ENCODE measurements at places on chromosomes 11 and 22.

DNA sequence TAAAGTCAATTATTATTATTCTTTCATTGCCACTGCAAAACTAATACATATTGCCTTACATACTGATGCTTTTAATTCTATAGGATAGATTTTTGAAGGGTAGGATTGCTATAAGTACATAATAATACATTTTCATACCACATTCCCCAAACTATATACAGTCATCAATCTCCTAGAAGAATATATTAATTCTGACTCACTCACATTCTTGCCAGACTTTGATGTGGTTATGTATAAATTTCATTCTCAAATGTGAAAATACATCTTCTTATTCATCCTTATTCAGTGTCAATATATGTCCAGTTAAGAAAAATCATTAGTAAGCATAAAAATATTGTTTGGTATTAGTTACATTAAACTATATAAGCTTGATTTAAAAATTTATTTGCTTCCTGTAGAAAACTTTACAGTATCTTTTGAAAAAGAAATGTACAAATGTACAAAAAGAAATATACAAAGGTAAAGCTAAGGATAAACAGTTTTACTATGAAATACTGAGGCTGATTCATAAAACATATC is 458.8 kb upstream of the CNTN5 start:
- no peak for DNase-seq

DNA sequence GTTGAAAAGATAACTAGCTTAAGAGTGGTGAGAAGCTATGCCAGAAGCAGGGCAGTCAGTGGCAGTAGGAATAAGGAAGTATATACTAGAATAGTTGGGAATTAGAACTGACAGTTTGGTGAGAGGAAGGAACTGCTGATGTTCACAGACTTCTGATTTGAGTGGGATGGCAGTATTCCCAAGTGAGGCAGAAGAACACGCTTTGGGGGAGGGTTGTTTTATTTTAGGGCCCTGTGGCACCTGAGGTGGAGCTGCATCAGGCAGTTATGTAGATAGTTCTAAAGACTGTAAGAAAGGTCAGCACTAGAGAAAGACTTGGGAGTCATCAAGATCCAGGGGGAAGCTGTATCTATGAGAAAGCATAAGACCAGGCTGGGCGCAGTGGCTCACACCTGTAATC is 66.3 kb upstream of the TNRC6B start:
- no peak for DNase-seq

- DNase-seq: peak; percentile 81
These were observed 89.0 kb downstream of the MUC15 start for GRCh38 chr11:26483108-26483507.

GRCh38 chr11:67662835-67663531 is 11.4 kb downstream of the ALDH3B2 start:
- no peak for DNase-seq

DNA sequence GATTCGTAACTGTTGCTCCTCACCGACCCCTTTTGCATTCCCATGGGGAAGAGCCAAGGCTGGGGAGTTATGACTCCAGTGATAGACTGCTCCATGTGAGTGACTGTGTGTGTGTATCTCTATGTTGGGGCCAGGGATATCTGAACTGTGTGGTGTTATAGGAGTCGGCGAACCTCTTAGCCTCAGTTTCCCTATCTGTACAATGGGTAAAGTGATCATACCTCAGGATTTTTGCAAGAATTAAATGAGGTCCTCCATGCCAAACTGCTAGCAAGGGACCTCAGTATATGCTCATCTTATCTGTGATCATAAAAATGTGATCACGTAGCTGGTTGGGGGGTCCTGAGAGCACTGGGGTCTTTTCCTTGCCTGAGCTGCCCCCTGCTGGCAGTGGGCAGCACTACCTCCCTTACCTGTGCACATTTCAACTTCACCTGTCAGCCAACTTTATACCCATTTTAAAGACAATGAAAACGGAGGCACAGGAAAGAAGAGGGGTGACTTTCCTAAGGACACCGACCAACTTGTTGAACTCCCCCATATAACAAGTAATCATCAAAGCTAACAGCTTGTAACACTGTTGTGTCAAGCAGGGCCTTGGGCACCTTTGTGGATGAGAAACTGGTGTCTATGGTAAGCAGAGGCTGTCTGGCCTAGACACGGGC is 1.4 kb upstream of the DPP3 start:
- DNase-seq: no peak

- no peak for DNase-seq
These were observed at the start of gene OR51B4 for GRCh38 chr11:5301846-5302245. TSS of gene OR51B4 (minus strand) at chr11:5301946. CDS start at chr11:5301946, 0 bp downstream.

- peak; percentile 57 for DNase-seq
These were observed 64.7 kb downstream of the MTNR1B start for GRCh38 chr11:93034031-93034722.

DNA sequence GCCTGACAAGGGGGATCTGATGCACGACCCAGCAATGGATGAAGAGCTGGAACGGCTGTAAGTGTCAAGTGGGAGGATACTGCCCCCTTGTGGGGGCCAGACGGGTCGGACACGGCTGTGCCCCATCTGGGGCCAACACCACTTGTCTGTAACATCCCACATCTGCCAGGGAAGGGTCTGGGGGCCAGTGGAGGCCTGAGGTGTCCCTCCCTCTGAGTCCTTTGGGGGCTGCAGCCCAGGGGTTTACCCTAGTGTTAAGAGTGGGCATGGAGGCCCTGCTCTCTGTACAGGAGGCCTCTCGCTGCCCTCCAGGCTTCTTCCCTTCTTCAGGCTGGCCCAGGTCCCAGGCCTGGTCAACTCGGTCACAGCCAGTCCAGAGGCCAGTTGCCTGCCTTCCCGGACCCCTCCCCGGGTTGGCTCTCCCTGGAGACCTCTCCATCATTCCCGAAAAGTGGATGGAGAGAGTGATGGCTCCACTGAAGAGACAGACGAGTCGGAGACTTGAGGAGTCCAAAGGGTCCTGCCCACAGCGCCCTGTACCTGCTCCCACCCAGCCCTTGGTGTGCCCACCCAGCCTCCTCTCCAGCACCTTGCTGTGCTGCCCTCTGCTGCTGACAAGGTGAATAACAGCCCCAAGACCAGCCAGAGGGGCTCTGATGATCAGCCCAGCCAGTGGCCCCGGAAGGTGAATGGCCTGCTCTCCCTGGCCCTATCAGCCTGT is 15.4 kb downstream of the ARFGAP2 start:
- DNase-seq: peak; percentile 72

- no peak for DNase-seq
These were observed 441.1 kb upstream of the CCDC90B start for GRCh38 chr11:83727251-83727650.

DNA sequence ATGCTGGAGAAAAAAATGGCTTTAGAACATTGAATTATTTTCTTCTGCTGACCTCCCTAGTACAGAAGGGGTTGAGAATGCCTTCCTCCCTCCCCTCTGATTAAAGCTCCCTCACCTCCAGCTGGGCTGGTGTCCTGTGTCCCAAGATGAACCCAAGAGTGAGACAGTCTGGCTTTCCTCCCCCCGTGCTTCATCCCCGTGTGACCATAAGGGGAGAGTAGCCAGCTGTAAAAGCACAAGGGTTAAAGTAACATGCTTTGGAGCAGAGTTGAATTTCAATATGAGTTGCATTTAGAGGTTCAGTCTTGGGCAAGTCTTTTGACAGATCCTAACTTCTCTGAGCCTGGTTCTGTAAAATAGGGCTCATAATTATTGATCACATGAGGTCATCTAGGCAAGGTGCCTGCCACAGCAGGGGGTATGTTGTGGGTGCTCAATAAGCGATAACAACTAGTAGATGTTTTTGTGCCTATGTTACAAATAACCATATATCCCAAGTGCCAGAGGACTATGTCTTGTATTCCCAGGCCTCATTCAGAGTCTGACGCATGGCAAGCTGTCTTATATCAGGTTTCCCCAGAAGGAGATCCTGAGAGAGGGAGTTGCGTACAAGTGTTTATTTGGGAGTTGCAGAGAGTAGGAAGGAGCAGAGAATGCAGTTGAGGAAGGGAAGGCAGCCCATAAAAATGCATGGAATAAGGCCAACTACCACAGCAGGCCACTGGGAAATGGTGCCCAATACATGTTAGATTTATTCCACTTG is 4.1 kb downstream of the PRG2 start:
- DNase-seq: no peak

- no peak for DNase-seq
These were observed 178.2 kb downstream of the LRRC4C start for GRCh38 chr11:41281131-41281742.

- DNase-seq: no peak
These were observed 1.6 kb downstream of the ANO1 start for GRCh38 chr11:70079691-70080090.

GRCh38 chr11:27002838-27003237 is 8.9 kb downstream of the FIBIN start:
- no peak for DNase-seq

DNA sequence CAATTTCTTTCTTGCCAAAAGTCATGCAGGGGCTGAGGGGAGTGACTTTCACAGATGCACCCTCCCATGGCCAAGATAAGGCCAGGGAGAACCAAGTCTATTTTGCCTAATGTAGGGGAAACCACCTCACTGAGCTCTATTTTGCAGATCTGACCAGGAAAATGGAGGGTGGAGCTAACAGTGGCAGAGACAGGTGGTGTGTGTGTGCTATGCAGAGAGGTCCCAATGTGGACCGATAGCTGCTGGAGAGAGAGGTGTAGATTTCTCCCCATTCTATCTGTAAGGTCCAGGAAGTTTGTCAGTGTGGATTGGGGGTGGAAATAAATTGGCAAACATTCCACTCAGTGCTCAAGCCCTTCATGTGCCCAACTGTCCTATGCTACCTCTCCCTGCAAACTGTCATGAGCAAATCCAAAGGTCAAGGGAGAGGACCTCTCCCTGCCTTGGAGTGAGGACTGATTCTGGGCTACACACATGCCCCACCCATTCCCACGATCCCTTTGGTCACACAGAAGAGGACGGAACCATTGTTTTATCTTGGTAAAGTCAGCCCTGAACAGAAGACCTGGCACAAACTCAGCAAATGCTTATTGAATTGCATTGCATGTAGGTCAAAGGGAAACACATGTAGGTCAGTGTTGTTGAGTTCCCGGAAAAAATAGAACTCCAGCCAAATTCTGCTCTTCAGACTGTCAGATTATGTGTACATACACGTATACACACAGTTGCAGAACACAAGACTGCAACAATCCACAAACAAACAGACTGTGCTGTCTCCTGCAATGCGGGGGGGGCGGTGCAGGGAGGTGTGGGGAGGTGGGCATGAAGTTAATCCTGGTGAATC is 65.9 kb downstream of the C11orf58 start:
- DNase-seq: peak; percentile 86

DNA sequence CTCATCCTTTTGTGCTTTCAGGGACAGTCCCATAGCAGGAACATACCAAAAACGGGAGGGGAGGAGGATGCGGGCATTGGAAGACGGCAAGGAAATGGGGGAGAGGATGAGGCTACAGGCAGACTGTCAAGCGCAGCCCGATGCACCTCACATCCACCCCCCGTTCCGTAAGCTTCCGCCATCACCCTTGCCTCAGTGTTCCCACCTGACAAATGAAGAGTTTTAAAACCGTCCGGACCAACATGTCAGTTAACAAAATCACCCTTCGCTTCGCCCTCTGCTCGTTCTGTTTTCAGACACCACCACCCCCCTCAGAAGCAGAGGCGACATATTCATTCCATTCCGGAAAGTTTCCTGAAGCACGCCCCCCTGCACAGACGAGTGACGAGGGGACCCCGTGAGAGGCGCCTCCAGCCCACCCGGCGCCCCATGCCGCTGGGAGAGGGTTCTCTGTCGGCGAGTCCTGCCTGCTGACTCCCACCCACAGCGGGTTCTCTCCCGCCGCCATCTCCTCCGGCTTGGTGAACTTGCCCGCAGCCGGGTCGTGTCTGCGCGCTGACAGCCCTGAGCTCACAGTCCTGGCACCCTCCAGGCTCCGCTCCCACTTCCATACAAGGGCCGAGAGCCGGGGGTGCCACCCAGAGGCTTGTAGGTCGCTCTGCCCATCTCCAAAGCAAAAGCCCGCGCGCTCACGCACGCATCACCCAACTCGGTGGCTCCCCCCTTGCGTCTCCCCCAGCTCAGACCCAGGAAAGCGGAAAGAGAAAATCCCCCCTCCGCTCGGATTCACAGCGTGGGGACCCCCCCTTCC is 1.5 kb downstream of the IGSF9B start:
- no peak for DNase-seq

GRCh38 chr11:8287703-8288102 is 24.0 kb upstream of the LMO1 start:
- DNase-seq: no peak

- no peak for DNase-seq
These were observed 21.8 kb downstream of the NUCB2 start for GRCh38 chr11:17298302-17298701.

DNA sequence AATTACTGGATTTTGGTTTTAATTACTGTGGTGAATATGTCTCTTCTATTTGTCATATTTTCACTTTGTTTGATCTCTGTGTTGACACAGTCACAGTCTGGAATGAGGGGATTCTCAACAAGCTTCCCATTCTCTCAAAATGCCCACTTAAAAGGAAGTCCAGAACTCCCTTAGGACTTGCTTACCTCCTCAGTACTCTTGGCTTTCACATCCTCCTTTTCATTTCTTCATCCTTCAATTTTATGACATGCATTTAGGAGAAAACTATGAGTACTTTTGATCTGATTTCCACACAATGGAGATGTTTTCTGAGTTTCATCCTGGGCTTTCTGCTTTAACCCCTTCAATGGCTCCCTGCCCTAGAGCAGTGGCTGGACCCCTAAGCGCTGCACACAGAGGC is 49.3 kb upstream of the FLI1 start:
- DNase-seq: no peak

DNA sequence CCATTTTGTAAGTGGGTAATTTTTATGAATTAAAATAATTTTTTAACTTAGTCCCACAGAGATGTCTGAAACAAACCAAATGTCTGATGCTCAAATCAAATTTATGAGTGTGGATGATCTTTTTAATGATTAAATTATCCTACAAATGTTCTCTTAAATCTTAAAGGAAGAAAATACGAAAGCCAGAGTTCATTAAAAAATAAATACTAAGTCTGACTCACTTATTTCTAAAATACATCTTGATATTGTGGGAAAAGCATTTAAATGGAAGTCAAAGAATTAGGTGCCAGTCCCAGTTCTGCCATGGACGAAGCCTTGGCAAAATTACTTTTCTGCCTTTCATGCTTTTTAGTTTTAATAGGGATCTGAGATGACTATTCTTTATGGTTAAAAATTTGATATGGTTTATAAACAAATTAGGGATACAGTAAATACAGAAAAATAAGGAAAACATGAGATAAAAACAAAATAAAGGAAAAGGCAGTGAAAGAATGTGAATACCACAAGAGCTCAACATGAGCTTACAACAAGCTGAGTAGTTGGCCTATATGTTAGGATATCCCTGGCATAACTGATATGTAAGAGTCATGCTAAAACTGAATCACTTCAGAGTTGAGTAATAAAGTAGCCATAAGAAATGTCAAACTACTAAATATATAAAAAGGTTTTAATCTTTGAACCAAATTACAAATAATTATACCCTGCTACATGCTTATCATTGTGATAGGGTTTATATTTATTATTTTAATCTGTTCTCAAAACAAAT is 9.2 kb downstream of the CCDC34 start:
- DNase-seq: peak; percentile 70

DNA sequence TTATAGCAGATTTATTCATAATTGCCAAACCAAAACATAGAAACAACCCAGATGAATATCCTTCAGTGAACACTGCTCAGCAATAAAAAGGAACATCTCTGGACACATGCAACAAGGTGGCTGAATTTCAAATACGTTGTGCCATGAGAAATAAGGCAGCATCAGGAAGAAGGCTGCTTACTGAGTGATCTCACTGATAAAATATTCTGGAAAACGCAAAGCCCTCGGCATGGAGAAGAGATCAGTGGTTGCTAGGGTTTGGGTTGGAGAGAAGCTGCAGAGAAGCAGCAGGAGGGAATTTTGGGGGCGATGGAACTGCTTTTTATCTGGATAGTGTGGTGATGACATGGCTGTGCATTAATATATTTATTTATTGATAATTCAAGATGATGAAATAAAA is 11.0 kb upstream of the SHANK2 start:
- DNase-seq: no peak

Data from fibroblast of mammary gland (primary cell).